NCI-H510A treated with DMSO at 0.1 percent for 48 hours (cell line): ENCODE measurements at places on chromosomes 16 and 17.

- DNase-seq: no peak
Observed at GRCh38 chr16:52203096-52203495, 343.8 kb downstream of the TOX3 start.

GRCh38 chr17:67520916-67521774 lies 144.1 kb downstream of the PITPNC1 start:
- DNase-seq: peak; percentile 92

DNA sequence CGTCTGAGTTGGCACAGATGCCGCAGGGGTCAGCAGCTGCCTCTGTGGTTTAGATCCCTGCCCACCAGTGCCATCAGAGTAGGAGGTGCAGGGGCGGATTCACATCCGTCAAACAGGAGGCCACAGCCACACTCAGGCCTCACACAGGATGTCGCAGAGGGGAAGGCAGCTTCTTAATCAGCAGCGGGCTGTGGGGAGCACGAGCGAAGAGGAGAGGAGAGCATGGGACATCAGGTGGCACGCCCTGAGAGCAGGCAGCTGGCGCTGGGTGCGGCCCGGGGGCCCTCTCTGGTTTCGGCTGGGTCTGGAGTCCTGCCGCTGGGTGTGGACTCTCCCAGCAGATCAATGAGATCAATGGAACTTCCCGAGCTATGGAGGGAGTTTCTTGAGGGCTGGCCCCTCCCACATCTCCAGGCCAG lies 9.6 kb downstream of the LLGL2 start:
- DNase-seq: no peak

DNA sequence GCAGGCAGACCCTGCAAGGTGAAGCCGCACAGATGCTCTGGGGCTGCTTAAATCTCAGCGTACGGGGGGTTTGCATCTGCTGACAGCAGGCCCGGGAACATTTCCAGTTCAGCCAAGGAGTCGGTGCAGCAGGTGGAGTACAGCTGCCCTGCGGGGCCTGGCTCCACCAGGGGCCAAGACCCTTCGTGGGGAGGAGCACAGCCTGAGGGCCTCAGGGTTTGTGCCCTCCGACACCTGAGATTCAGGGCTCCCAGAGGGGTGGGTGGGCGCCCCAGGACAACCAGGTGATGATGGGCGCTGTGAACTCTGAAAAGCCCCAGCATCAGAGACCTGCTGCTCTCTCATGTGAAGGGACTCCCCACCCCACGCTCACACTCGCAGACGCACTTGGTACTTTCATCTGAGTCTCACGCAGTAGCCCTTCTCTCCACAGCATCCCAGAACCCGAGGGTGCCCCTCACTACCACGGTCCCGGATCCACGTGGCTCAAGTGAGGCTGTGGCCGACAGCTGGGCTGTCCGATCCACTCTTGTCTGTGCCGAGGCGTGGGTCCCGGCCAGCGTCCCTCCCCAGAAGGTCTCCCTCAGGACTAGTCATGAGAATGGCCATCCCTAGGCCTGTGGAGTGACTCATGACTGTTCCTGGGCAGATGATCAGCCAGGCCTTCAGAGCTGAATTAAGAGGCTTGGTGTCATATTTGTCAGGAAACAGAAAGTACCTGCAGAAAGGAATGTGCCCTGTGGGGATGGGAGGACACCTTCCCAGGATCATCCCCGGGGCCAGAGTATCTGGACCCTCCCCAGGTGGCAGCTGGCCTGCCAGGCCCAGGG lies 29.6 kb downstream of the ACSF3 start:
- DNase-seq: no peak

- DNase-seq: no peak
Observed at GRCh38 chr16:81987706-81988105, 23.6 kb downstream of the SDR42E1 start.

DNA sequence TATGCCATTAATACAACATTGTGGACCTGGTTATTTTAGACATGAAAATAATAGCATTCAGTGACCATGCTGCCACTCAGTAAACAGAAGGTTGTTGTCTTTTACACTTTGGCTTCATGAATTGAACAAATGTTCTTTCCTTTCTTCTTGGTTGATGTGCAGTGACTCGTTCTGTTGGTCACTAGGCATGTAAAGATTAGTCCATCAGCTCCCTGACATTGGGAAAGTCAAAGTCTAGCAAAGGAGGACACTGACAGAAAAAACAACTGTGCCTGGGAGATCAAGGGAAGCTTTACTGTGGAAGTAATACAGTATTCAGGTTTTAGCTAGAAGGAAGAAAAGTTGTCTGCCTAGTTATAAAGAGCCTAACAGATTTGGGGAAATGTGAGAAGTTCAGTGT lies 6.9 kb downstream of the KCNJ16 start:
- no peak for DNase-seq

GRCh38 chr17:8649157-8650118 lies 18.9 kb upstream of the MYH10 start:
- DNase-seq: no peak

DNA sequence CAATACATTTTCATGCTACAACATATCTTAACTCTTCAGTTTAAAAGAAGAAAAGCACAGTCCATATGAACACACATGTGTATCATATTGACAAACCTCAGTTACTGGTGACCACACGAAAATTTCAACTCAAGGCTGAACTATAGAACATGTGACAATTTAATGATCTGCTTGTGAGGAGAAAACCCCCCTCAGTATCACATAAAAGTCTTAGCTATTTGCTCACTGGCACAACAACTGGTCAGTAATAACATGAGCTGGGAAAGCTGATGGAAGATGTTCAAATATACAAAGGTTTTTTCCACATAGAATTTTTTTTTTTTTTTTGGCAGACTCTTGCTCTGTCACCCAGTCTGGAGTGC lies 19.5 kb downstream of the ZNF652 start:
- DNase-seq: no peak

DNA sequence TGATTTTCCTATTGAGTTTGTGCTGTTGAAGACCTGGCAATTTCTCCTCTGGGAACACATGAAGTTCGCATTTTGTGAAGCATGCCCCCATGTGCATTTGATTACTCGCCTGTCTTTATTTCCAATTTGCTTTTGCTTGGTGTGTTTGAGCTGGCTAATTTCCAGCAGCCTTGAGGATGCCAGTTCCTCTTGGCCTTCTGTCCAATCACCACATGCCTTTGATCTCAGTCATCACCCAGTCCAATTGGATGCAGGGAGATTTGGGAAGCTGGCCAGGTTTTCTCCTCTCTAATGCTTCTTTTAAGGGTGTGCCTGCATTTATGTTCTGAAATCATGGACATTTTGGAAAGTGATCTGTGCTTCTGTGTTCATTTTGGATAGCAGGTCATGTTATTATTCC lies 3.8 kb upstream of the TMEM100 start:
- peak; percentile 74 for DNase-seq

- peak; percentile 28 for DNase-seq
Observed at GRCh38 chr17:39665642-39666224, 584 bp downstream of the TCAP start.
